ENCODE measurements at places on chromosomes 2 and 18.

DNA sequence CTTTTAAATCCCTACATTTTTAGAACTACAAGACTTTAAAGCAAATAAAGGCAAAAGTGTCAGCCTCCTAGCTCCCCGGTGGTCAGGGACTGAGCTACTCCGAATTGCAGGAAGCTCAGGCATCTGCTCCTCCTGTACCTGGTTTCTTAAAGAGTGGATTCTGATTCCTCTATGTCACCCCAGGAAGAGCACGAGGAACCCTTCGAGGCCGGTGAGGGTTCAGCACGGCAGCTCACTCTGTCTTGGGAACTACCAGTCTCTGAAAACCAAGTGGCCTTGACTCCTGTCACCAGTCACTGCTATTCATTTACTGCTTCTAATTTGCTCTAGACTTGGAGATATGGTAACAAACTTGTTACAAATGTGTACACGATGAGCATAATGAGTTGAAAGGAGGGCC, 2.3 kb downstream of the PER2 start:
- DNase-seq, result no peak

DNA sequence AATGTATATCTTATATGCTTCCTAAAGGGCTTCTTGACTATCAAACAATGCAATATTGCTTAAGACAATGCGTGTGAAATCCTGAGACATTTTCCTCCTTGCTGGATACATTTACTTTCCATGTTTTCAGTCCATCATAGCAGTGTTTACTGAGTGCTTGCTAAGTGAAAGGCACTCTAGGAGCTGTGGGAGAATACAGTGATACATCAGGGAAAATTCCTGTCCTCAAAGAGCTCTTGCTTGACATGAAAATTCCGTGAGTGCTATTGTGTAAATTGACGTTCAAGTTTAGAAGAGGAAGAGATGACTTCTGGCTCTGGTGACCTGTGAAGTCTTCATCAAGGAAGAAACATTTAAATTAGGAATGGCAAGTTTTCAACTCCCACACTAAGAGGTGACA, 449.4 kb upstream of the SOX11 start:
- no peak for DNase-seq

DNA sequence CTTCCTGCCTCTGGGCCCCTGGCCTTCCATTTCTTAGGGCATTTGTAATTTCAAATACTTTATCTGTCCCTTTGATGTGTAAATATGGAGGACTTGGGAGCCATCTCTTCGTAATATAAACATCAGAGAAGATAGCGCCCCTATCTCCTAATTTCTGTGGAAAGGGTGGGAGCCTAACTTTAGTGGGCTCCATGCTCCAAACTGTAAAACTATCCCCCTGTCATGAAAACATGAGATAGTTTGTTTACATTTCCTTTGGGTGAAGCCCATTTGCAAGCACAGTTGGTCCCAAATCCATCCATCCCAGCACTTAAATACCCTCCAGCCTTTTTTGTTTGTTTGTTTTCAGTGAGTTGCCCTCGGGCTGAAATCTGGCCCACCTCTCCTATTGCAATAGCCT, 782.6 kb upstream of the FSHR start:
- no peak for DNase-seq

- no peak for DNase-seq
These were observed 167.8 kb downstream of the CELF4 start for GRCh38 chr18:37397814-37398213.

DNA sequence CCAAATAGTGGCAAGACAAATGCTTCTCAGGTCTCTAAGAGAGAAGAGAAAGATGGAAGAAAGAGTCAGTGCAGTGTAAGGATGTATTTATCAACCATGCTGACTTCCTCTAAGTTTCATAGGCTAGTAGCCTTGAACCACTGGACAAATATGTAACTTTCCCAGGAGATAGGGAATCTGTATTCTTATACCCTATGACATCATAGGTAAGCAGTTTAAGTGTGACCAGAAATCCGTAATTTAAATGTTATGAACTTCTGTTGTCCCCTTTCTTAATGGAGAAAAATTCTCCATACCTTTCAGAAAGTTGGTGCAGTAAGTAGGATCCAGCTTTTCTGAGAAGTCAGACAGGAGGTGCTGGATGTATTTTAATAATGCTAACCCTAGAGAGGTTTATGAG, 256.2 kb downstream of the LNPK start:
- no peak for DNase-seq

DNA sequence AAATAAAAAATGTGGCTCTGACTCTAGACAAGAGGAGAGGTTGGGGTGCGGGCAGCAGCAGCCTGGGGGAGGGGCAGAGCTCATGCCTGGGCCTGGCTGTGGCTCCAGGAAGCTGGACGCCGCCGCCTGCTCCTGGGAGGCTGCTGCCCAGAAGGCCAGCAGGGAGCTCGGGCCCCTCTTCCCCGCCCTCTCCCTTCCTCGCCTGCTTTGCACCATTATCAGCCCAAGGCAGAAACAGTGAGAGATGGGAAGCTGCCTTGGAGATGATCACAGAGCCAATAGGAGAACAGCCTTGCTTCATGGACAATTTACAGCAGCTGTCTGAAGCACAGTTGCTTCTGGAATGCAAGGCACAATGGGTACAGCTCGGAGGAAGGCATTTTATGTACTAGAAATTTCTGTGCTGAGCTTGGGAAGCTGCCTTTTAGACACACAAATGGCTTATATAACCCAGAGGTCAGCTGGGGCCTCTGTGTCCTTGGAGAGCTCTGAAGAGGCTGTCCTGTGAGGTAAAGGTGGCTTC, 55.3 kb upstream of the AFF3 start:
- no peak for DNase-seq

- no peak for DNase-seq
These were observed 37.8 kb downstream of the MBD5 start for GRCh38 chr2:148058641-148059040.

DNA sequence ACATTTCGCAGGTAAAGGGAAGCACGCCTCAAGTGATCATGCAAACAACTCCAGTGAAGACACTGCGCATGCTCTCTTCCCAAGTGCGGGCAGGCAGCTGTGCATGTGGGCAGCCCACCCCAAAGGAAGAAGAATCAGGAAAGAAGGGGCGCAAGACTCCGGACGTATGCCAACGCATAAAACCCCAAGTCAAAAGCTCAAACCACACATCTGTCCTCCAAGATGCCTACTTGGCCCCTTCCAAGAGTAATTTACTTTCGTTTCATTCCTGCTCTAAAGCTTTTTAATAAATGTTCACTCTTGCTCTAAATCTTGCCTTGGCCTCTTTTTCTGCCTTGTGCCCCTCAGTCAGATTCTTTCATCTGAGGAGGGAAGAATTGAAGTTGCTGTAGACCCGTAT, 254.9 kb downstream of the PIEZO2 start:
- no peak for DNase-seq

GRCh38 chr2:240689975-240690374, 1.7 kb upstream of the AQP12A start:
- DNase-seq, result no peak

GRCh38 chr2:128198656-128199055, 107.7 kb downstream of the UGGT1 start:
- no peak for DNase-seq

DNA sequence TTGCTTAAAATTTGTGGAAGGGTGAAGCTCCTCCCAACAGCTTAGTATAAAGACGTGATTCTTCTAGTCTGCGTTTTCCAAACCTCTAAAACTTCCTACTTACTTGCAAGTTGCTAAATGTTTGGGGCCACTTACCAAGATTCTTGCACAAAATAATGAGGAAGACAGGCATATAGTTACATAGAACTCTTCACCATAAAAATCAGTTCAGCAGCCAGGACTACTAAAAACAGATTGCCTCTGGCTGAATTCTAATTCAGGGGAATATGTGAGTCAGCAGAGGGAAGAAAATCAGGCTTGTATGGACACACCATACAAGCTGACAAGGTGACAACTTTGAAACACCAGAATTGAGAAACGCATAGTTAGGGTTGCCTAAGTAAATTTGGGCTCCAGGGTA, 2.8 kb upstream of the PEX13 start:
- DNase-seq, result no peak

GRCh38 chr2:233803994-233804393, 25.9 kb downstream of the MROH2A start:
- DNase-seq, result no peak

- no peak for DNase-seq
These were observed 148.6 kb upstream of the MAP3K20 start for GRCh38 chr2:172926785-172927640.

GRCh38 chr2:199433204-199433832, 24.4 kb downstream of the SATB2 start:
- no peak for DNase-seq

GRCh38 chr2:177320596-177320995, 56.1 kb upstream of the NFE2L2 start:
- DNase-seq, result no peak

GRCh38 chr2:98649992-98650375, 41.6 kb downstream of the UNC50 start:
- DNase-seq, result no peak

DNA sequence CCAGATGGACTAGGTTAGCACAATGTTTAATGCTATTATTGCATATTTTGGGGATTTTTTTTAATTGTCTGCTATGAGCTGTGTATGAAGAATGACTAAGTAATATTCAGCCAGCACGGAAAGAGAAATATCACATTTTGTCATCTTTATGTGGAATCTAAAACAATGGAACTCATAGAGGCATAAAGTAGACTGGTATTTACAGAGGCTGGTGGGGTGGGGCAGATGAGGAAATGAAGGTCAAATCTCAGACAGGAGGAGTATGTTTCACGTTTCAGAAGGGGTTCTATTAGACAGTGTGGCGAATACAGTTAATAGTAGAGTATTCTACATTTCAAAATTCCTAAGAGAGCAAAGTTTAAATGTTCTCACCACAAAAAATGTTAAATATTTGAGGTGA, 4.7 kb downstream of the CDH19 start:
- DNase-seq, result no peak

DNA sequence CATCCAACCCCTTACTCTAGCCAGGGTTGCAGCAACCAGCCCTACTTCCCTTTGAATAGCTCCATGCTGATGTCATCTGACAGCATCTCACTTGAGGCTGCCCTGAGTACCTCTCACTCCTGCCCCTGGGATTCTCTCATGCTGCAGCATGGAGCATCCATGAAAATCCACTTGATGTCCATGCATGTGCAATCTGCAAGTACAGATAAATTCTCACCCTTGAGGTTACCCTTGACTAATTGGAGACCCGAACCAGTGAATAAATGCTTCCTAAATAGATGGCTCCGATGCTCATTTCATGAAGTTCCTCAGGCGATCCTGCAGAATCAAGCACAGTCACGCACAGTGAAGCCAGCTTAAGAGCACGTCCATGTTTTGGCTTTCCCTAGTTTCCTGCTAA, 298.3 kb downstream of the RBM43 start:
- no peak for DNase-seq

DNA sequence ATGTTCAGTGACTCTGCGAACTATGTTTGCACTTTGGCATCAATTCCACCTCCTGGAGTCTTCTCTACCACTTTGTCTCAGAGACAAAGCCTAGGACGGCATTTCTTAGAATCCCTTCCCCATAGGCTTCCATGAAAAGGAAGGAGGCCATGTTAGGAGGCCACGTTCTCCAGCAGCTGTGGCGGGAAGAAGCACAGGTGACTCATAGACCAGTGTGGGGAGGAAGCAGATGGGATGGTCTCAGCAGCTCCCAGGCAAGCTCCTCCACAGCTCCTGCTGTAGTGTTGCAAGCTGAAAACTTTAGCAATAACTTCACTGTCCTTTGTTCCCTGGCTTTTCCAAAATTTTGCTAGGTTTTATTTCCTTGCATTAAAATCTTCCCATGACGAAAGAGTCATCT, 781.3 kb upstream of the ID2 start:
- no peak for DNase-seq

DNA sequence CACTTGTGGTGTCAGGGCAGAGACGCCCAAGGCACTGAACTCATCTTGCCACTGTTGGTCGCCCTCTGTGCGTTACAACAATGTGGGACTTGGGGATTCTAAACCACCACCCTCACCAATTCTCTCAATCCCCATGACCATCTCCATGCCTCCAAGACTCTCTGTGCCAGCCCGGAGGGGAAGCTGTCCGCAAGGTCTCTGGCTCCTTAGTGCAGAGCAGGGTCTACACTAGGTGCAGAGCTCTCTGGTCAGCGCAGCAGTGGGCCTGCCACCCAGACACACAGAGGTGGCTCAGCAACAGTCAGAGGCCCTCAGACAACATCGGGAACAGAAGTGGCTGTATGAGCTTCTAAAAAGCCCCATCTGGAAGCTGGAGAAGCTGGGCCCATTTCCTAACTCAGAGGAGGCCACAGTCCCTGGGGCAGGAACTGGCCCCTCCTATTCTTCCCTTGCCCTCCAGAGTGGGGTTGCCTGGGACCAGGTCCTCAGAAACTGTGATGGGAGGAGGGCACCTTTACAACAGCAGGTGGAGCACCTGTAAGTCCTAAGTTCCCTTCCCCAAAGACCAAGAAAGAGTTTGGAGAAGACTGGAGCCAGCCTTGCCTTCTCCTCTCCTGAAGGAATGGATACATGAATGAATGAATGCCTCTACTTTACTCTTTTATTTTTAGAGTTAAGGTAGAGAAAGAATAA, 37.7 kb downstream of the SERTAD2 start:
- no peak for DNase-seq

GRCh38 chr2:88002359-88002707, 14.0 kb downstream of the RNU2-63P start:
- no peak for DNase-seq

GRCh38 chr2:138293045-138293444, 208.5 kb upstream of the SPOPL start:
- no peak for DNase-seq

DNA sequence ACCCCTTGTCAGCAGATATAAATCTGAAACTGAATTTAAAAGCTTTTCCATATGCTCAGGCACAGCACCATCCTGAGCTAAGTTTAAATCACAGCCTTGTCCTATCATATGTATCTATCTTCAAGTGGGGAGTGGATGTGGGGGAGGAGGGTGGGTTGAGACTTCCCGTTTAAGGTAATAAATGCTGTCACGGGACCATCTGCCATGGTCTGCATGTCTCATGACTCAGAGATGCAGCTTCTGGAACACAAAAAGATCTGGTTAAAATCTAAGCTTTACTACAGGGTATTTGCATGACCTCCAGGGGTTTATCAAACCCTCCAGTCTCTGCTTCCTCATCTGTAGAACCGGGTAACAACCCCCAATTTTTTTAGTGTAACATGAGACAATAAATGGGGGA, 377.7 kb upstream of the ST6GAL2 start:
- no peak for DNase-seq

DNA sequence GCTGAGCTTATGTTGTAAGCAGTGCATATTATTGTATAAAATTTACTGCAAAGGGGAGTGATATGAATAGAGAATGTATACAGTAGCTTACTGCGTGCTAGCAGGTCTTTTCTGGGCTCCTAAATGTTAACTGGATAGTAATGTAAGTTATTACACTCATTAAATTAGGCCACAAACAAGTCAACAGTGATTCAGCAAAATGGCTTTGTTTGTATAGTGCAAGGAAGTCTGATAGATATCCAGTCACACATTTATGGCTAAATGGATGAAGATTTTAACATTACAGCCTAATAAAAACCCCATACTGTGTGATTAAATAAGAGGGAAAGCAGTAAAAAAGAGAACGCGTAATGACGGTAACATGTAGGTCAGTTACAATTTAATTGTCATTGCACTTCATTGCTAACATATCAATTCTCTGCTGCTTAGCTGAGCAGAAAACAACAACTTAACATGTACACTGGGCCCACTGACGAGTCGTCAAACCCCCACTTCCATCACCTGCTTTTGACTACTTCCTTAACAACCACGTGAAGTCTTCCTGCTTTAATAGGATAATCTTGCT, 665.0 kb upstream of the FANCL start:
- no peak for DNase-seq

GRCh38 chr18:46070815-46071652, 1.0 kb downstream of the PSTPIP2 start:
- no peak for DNase-seq

Measured in activated CD8-positive, alpha-beta memory T cell treated with anti-CD3 and anti-CD28 coated beads for 4 hours (primary cell).